ENCODE measurements at places on chromosomes 16 and 17. TPM values are rescaled to one million over a fixed set of nuclear protein-coding genes. Genes with fewer than 3 reads are reported as not detected.

RNF227 gene
- total RNA-seq = 1.5 TPM

KRTAP2-2 gene
- total RNA-seq = not detected

ZG16B gene
- 0.37 TPM for total RNA-seq

CIAPIN1 gene
- 96.2 TPM for total RNA-seq

OTOA gene
- total RNA-seq = 0.06 TPM

PPP1R27 gene
- 0.35 TPM for total RNA-seq

HNF1B gene
- total RNA-seq = 17.4 TPM

All from A549 treated with AZD2906 at 1 μM for 4 hours (cell line).